ENCODE measurements at places on chromosomes 2 and 18.

- no peak for DNase-seq
Measured at GRCh38 chr18:32750328-32750727, 22.5 kb downstream of the KLHL14 start.

DNA sequence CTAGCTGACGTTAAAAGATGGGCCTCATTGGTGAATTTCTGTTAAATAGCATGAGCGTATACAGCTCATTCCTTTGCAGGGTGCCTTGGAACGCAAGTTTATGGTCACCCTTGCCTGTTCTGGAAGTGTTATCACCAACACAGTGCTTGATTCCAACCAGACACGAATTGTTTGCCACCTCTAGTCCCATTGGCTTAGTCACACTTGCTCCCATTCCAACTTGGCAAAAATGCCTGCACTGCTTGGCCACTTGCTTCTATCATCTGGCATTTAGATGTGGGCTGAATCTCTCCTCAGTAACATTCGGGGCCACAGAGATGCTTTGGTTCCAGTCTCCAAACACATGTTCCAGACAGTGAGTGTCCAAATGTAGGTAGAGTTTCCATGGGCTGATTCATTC lies 27.5 kb upstream of the ACVR1 start:
- no peak for DNase-seq

DNA sequence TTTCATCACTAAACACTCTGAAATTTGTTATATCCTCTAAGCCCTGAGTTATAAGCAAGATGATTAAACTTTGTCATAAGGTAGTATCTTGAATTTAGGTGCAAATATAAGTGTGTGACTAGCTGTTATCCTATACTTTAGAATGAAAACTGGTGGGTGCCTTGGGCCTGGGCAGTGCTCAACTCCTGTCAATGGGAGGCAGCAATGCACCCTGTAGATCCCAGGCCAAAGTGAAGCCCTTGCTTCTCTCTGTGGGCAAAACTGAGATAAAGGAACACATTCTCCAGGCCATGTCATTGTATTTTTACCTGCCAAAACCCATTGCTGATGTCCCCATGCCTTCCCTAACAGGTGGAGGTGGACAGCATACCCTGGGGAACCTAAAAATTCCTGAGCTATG lies 525.2 kb downstream of the TNS1 start:
- no peak for DNase-seq

GRCh38 chr2:233830111-233830802 lies 24.1 kb downstream of the HJURP start:
- DNase-seq: no peak

- DNase-seq: no peak
Measured at GRCh38 chr18:51437280-51438271, 240.1 kb upstream of the MEX3C start.

- DNase-seq: no peak
Measured at GRCh38 chr2:176280156-176280555, 10.9 kb downstream of the MTX2 start.

DNA sequence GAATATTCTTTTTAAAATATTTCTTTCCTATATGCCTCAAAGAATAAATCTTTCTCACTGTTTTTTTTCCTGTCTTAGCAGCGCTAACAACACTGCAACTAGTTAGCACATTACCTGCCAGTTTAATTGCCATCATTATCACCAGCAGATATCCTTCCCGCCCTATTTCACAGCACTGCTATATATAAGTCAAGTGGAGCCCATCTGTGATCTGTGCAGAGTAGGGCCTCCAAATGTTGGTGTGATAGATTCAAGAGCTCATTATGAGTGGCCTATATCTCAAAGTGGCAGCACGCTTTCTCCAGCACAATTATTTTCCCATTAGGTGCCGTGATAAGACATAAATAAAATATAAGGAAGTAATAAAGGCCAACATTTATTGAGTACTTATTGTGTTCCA lies 19.8 kb upstream of the RGPD4 start:
- no peak for DNase-seq

GRCh38 chr2:112688086-112688880 lies 32.5 kb upstream of the NT5DC4 start:
- DNase-seq: no peak

DNA sequence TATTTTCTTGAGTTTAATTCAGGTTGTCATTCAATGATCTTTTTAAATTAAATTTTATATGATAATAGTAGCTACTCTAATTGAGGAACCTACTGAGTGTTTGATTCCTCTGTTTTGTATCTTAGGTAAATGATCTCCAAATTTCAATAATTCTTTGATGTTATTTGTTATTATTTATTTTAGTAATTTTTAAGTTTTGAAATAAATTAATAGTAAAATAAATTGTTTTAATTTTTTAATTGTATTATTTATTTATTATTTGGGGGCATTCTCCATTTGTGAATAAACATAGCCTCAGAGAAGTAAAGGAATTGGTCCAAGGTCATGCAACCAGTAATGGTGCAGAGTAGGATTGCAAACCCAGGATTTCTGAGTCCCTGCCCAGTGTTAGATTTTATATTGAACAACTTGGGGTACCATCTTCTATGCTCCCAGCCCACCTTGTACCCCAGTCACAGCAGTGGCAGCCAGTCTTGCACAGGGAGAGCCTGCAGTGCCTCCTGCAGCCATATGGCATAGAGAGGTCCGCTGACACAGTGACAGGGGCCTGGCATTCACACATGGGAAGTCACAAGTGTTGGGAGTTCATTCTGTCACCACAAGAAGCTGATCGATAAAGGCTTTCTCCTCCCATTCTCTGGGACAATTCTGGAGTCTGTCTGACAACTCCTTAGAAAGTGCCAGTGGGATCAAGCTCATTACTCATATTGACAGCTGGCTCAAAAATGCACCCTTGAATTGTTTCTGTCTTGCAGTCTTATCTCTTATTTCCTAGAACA lies 110.0 kb upstream of the ETAA1 start:
- no peak for DNase-seq

DNA sequence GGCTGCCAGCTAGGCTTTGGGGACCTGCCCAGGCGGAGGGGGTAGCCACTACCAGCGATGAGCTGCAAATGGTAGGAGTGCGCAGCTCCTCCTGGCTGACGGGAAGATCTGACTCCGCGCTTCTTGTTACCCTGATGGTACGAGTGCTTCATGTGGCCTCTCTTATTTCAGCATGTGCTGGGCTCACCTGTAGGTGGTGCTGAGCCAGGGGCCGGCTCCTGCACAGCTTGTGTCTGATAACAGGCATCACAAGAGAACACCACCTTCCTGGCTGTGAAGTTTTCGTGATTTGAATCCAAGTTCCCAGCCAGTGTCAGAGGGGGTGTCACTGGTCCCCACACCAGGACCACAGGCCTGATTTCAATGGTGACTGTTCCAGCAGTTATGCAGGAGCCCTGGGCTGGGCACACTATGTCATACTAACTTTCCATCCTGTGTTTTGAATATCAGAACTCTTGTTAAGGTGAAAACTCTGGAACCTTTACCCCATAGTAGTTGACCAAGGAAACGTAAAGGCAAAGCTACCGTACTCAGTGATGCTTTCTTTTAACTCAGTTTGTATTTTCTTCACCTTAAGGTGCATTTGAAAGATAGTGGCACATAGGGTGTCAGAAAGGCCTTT lies 28.0 kb downstream of the APCDD1 start:
- DNase-seq: no peak

DNA sequence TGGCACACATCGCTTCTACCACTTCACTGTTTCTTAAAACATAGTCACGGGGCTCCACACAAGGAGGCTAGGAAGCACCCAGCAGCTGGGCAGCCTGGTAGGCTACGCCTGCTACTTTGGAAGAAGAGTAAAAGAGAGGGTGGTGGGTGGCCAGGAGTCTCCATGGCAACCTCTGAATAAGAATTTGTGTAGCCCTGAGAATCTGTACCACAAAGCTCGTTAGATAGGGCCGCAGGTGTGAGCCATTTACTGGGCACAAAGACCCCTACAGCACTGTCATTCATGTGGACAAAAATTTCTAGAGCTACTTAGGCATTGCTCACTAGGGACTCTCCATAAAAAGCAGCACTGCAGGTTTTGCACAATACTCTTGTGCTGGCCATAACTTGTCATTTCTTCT lies 166.4 kb upstream of the MSH6 start:
- DNase-seq: no peak

- no peak for DNase-seq
Measured at GRCh38 chr2:99898336-99899048, 243.9 kb downstream of the AFF3 start.

- no peak for DNase-seq
Measured at GRCh38 chr2:99140056-99140859, 1.2 kb upstream of the C2orf15 start.

DNA sequence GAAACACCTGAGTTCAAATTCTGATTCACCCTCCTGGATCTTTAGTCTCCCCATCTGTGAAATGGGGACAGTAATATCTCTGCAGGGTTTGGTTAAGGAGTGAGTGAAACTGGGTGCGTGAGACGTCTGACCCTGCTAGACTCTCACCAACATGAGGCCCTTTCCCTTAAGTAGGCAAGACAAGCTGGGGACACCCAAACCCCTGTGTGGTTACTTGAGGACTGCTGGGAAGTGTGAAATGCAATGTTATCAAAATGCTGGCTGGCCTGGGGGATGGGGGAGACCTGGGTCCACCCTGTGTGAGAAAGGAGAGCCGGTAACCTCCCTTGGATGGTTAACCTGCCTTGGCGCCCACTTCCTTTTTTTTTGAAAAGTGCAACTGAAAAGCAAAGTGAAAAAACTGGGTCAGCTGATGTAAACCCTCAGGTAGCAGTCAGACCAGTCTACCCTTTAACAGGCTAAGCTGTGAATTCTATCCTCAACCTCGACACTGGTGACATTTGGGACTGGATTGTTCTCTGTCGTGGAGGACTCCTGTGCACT lies 82.3 kb downstream of the INPP5D start:
- no peak for DNase-seq

- no peak for DNase-seq
Measured at GRCh38 chr2:100212850-100213249, 70.5 kb upstream of the AFF3 start.

DNA sequence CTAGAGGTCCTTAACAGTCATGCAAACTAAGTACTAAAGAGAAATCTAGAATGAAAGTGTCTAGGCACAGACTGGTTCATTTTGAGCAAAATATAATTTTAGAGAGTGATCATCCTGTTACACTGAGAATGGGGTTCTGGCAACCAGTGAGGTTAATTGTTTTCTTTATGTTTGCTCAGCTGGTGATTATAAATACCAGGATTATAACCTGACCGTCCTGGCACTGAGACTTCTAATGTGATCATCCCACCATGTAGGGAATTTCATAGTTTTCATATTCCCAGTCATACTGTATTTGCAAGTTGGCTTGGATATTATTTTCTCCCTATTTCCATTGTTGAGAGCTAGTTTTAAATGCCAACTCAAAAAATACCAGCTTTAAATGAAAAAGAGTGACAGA lies 852.5 kb upstream of the LRATD1 start:
- no peak for DNase-seq

- DNase-seq: no peak
Measured at GRCh38 chr18:32730620-32731091, 42.2 kb downstream of the KLHL14 start.

DNA sequence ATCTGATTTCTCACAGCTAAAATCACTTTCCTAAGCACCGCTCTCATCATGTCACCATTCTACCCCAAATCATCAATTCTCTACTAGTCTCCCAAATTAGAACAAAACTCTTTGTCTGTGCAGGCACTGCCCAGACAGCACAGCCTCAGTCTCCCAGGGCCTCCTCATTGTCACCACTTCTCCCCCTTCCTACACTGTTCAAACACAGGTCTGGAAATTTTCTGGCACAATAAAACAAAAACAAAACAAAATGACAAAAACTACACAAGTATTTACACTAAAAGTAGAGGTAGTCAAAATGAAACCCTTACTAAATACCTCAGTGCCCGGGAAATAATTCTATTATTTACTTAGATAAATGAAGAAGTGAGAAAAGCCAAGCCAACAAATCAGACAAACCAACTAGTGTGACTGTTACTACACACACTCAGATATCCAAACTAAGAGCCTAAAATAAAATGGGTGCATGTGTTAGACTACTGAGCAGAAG lies 156.2 kb upstream of the DNMT3A start:
- no peak for DNase-seq

DNA sequence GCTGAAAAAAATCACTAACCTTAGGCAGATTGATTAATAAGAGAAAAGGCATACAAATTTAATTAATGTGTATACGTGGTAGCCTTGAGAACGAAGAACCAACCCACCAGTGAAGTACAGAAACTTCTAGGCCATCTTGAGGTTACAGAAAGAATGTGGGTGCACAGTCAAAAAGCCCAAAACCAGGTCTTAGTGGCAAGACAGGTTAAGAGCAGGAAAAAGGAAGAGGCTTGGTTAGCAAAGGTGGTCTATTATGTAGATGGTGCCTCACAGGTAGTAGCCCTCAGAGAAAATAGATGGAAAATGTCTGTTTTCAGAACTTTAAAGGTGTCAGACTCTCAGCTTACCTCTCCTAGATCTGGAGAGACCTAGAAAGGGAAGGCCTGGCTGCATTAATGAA lies 22.0 kb upstream of the SLC35G4 start:
- no peak for DNase-seq

- no peak for DNase-seq
Measured at GRCh38 chr18:56200381-56200911, 437.9 kb downstream of the TXNL1 start.

GRCh38 chr2:36982467-36982866 lies 16.1 kb upstream of the STRN start:
- DNase-seq: no peak

DNA sequence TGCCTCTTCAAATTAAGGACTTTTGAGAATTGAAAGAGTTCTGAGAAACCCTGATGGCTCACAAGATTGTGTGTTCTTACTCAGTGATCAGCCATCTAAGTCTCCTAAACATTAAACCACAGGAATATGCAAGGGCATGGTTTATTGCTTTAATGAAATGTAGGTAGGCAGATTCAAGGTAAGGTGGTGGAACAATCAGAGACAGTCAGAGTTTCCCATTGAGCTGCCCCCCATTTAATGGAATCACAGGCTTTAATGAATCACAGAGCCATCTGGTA lies 107.8 kb upstream of the LRATD1 start:
- no peak for DNase-seq

Data from stimulated activated CD8-positive, alpha-beta memory T cell treated with anti-CD3 and anti-CD28 coated beads, Interleukin-7, amount 100 ng/mL, for 1 hour (primary cell).